Stimulated activated CD4-positive, alpha-beta T cell treated with anti-CD3 and anti-CD28 coated beads, TNF-alpha, amount 100 ng/mL, for 48 hours (primary cell): ENCODE measurements at places on chromosomes 3 and 15.

- DNase-seq: no peak
Measured at GRCh38 chr15:69435985-69436384, 16.6 kb upstream of the RPLP1 start.

DNA sequence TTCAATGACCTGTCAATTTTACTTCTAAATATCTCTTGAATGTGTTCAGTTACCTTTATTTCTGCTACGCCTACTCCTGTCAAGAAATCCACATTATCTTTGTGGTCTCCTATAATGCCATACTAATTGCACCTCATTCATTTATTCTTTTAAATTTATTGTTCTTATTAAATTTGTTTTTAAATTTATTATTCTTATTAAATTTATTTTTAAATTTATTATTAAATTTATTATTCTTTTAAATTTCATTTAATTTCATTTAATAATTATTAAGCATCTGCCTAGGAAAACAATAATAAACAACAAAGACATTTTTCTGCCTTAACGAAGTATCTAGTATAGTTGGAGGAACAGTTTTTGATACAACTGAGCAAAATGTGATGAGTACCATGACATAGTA is 211.7 kb downstream of the ZPLD1 start:
- no peak for DNase-seq

GRCh38 chr3:114856835-114857234 is 290.3 kb downstream of the ZBTB20 start:
- DNase-seq: no peak

DNA sequence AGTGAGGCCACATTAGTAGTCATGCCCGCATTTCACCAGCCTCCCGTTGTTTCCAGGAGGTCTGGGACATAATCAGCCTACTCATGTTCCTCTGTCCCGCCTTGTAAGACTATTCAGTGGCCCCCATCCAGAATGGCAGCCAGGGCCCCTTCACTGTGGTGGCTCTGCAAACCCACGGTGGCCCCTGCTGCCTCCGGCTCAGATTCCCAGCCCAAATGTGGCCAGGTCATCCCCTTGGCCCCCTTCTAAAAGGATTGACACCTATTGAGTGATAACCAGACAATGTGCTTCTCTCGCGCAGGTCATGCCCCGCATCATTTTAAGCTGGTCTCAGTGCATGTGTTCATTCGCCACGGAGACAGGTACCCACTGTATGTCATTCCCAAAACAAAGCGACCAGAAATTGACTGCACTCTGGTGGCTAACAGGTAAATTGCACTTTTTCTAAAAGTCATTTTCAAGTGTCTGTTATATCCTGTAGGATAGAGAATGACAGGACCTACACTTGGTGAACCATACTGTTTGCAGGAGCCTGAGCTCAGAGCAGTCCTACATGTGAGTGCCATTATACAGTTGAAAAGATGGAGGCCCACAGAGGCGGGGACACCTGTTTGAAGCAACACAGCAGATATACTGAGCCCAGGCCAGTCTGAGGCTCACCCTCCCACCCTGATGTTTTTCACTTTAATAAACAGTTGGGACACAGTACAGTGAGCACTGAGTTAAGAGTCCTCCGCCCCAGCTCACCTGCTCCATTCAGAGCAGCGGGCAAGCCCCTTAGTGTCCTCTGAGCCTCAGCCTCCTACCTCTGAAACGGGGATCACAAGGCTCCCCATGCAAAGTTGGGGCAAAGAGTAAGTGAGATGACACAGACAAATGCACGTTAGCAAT is 47.7 kb downstream of the PXYLP1 start:
- DNase-seq: no peak

DNA sequence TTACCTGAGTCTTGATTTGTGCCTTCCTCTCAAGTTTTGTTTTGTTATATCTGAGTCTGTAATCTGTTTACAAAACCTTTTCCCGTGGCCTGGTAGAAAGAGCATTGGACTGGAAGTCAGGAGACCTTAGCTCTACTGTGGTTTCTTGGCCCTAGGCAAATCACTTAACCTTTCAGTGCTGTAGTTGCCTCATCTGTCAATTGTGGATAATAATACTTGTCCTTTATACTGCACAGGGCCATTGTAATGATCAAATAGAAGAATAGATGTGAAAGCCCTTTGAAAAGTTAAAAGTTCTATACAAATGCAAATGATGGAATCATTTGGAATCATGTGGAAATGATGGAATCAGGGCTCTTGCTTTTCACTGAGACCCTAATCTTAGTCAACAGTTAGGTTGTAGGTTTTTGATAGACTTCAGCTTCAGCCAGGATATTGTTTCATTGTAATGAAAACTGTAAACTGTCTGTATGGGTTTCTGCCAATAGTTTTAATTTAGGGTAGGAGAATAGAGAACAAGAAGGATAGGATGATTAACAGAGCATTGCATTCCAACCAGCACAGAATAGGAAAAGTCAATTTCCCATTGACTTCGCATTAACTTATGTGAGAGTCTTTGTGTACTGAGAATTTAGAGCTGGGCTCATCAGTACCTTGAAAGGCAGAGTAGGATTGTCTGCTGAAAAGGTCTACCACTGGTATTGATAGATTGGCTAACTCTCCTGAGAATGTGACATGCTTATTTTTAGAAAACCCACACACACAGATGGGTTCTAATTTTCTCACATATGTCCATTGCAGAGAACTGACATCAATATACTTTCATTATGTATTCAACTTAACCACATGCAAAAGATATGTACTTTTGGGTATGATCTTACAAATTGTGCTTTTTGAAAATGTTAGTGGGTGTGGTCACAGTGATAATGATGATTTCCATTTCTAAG is 21.8 kb downstream of the MAP2K5 start:
- DNase-seq: no peak

DNA sequence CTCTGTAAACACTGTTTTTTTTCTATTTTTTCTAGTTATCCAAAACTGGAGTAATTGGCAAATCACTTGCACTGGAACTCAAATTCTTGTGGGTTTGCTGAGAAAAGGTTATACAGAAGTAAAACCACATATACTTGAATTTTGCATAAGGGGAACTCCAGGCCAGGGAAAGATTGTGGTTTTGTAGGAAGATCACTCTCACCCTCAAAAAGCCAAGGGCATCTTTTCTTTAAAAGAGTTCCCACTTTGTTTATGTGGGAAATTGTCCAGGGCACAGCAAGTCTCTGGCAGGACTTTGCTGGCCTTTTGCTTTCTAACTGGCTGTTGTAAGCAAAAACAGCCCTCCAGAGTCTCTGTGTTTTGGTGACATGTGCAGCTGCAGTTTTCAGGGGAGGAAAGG is 340.3 kb upstream of the RBMS3 start:
- no peak for DNase-seq

DNA sequence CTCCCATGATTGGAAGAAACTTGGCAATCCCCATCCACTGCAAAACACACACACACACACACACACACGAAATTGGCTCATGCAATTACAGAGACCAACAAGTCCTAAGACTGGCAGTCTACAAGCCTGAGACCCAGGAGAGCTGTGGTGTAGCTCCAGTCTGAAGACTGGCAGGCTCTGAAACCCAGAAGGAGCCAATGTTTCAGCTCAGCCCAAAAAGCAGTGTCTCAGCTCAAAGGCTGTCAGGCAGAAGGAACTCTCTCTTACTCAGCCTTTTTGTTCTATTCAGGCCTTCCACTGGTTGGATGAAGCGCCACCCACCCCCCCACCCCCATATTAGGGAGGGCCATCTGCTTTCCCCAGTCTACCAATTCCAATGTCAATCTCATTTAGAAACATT is 32.1 kb downstream of the MESD start:
- no peak for DNase-seq

DNA sequence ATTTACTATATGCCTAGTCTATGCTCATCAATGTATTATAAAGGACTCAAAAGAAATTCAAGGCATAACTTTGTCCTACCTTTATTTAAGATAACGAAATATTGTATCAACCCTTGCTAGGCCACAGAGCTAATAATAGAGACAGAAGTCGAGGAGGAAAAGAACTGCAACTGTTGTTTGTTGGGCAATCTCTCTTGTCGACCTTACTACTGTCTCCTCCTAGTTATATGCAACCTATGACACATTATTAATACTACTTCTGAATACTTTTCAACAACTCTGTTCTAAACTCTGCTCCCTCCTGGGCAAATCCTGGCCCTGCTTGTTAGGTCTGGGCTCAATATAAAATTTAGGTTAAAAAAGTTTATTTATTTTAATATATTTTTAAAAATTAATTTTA is 24.6 kb downstream of the SPPL2A start:
- DNase-seq: no peak

- DNase-seq: no peak
Measured at GRCh38 chr15:44327578-44327977, 39.1 kb downstream of the GOLM2 start.

GRCh38 chr3:127822682-127823425 is 539 bp upstream of the MGLL start:
- DNase-seq: no peak

- DNase-seq: no peak
Measured at GRCh38 chr3:40414270-40414669, 27.3 kb downstream of the ENTPD3 start.

- DNase-seq: no peak
Measured at GRCh38 chr3:192812743-192813383, 85.5 kb upstream of the FGF12 start.

GRCh38 chr15:95561463-95561862 is 769.0 kb upstream of the NR2F2 start:
- DNase-seq: no peak

DNA sequence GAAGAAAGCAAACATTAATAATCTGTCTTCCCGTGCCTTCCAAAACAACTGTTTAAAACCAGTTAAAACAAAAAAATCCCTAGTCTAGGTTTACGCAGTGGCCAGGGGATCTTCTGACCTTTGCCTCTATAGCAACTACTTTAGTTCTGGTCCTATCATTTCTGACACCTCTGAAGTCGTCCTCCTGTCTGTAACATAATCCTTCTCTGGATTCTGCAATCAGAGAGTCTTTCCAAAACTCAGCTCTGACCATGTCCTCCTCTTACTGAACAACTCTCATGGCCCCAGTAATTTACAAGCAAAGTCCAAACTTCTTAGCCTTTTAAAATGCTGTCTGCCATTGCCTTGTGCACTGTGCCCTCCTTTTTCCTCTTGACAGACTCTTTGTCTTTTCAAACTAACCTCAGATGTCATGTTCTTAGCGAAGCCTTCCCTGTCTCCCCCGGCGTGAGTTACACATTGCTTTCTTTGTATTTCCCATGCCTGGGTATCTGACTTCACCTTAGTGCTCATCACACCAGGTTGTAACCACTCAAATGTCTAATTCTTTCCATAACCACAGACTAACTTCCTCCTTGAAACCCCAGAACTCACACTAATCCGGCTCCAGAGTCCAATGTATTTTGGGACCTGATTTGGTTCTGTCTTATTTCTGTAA is 105.2 kb upstream of the BNIP2 start:
- DNase-seq: no peak

DNA sequence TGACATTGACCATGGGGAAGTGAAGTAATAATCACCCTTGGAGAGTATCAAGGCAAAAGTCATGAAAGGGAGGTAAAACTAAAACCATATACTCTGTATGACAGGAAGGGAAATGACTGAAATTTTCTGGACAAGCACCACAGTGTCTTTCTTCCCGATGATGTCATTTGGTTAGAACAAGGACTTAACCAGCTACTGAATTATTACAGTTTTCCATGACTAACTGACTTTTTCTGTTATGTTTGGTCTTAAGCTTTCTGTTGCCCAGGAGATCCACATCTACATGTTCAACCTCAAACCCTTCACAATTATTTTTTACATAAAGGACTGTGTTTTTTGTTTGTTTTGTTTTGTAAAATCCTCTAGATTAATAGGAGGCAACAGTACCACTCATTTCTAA is 191.9 kb upstream of the IL12A start:
- no peak for DNase-seq

- no peak for DNase-seq
Measured at GRCh38 chr3:47385007-47385406, 4.2 kb downstream of the PTPN23 start.

- DNase-seq: no peak
Measured at GRCh38 chr15:80569656-80570055, 125.5 kb upstream of the ABHD17C start.

DNA sequence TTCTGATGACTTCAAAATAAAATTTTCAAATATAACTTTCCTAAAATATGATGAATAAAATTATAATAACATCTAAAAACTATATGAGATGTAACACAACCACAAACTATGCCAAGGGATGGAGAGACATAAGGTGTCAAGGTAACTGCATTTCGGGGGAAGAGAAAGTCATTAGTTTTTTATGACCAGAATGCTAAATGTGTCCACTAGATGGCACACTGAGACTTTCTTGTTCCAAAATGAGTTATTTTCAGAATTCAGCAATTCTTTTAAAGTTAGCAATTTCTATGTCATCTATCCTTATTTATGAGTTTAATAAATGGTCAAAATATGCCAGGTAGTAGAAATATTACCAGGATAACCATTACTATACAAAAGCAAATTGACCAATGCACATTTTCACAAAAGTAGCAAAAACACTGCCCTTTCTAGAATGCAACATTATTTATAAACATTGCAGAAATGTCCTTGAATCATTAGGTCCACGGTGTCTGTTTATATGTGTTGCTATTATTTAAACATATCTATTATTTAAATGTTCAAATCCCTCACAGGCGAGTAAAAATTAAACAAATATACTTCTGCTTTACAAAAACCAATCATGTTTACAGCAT is 374.2 kb downstream of the PLCL2 start:
- peak; percentile 16 for DNase-seq

GRCh38 chr3:177681852-177682251 is 484.6 kb upstream of the TBL1XR1 start:
- DNase-seq: no peak

- DNase-seq: no peak
Measured at GRCh38 chr3:100602506-100603444, 6.6 kb upstream of the ADGRG7 start.

GRCh38 chr3:84108442-84108971 is 850.3 kb upstream of the CADM2 start:
- DNase-seq: no peak

GRCh38 chr3:115659253-115660220 is 36.2 kb downstream of the GAP43 start:
- no peak for DNase-seq

DNA sequence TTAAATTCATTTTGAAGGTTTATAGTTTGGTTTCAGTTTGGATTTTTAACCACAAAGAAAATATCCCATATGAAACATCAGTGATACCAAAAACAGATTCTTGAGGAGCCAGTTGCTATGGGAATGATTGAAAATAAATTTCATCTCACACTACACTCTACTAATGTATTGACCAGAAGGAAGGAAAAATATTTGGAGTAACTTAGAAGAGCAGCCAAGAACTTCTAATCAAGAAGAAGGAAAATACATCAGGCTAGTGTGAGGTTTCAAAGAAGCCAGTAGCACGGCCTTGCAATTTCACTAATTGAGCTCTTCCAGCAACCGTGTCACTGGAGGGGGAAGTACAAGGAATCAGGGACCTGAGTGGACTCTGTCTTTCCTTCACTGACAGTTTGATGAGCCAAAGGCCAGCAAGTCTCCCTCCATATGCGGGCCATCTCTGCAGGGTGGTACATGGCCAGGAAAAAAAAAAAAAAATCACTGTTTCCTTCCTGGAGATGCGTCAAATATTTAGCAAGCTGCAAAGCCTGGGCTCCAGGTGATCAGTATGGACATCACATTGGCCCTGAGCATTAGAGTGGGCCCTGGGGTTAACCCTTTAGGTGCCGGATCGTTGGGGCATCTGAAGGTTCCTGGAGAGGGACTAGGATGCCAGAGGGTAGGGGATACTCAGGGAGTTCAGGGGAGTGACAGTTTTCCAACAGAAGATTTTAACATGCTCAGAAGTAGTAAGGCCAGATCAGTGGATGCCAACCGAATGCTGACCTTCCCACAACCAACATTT is 37.1 kb downstream of the SLC12A8 start:
- DNase-seq: no peak
